Stimulated activated CD4-positive, alpha-beta T cell treated with anti-CD3 and anti-CD28 coated beads, Interleukin-15, amount 100 ng/mL, for 1 hour (primary cell): ENCODE measurements at places on chromosomes 5 and 9.

GRCh38 chr9:98870782-98871557 lies 63.5 kb downstream of the GALNT12 start:
- no peak for DNase-seq

DNA sequence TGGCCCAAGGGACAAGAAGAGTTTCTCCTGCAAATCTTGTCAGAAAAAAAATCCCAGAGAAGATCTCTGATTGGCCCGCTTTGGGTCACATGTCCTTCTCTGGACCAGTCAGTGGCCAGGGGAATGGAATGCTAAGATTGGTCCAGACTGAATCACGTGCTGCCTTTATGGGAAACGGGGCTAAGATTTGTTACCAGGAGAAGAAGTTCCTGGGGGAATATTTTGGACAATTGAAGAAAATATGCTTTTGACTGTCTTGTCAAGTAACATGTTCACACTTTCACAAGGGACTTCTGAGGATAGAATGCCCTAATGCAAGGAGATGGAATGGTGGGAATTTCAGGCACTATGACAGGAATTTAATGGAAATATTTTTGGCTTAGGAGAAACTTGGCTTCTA lies 74.1 kb upstream of the SH3PXD2B start:
- DNase-seq: no peak

DNA sequence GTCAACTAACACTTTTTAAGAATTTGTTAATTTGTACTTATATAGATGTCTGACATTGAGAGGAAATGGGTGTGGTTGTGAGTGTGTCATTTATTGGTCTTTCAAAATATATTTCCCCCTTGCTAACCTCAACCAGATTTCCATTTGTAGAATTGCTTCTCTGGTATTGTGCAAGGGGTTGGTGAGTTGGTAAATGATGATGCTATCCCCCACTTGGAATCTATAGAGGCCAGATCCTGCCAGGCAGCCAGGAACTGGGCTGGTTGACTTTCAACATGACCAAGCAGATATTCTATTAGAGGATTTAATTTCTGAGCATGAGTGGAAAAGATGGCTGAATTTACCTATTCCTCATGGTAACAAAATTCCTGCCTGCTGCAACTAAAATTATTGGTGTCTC lies 306.6 kb upstream of the KIF2A start:
- no peak for DNase-seq

DNA sequence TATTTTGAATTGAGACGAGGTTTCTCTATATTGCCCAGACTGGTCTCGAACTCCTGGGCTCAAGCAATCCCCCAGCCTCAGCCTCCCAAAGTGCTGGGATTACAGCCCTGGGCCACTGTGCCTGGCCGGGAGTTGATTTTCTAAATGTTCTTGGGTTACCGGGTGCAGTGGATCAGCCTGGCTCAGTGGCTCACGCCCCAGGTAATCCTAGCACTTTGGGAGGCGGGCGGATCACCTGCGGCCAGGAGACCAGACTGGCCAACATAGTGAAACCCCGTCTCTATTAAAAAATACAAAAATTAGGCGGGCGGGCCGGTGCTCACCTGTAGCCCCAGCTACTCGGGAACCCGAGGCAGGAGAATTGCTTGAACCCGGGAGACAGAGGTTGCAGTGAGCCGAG lies 106.9 kb upstream of the LARP1 start:
- DNase-seq: no peak

DNA sequence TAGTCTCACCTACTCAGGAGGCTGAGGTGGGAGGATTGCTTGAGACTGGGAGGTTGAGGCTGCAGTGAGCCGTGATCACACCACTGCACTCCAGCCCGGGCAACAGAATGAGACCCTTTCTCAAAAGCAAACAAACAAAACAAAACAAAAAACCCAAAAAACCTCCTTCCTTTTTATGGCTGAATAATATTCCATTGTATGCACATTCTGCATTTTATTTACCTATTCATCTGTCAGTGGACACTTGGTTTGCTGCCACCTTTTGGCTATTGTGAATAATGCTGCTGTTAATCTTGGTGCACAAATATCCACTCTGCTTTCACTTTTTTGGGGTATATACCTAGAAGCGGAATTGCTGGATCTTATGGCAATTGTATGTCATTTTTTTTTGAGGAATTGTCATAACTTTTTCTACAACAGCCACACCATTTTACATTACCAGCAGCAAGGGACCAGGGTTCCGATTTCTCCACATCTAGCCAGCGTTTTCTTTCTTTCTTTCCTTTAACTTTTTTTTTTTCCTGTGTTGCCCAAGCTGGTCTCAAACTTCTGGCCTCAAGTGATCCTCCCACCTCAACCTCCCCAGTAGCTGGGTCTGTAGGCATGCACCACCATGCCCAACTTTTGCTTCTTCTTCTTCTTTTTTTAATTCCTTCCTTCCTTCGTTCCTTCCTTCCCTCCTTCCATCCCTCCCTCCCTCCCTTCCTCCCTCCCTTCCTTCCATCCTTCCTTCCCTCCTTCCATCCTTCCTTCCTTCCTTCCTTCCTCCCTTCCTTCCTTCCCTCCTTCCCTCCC lies 30.6 kb downstream of the NKX2-5 start:
- no peak for DNase-seq

DNA sequence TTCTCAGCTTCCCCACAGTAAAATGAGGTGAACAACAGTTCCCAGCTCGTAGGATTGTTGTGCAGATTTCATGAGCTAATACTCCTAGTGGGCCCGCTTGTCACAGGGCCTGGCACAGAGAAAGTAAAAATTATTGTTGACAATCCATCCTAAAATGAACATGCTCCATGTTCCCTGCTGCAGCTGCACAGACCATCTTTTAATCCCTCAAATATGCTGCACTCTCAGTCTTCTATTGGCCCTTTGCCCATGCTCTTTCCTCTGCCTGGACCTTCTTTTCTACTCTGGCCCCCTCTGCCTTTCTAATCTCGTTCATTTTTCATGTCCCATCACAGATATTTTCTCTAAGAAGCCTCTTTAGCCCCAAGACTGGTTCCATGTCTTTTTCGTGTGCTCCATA lies 117.7 kb upstream of the NR3C1 start:
- no peak for DNase-seq

DNA sequence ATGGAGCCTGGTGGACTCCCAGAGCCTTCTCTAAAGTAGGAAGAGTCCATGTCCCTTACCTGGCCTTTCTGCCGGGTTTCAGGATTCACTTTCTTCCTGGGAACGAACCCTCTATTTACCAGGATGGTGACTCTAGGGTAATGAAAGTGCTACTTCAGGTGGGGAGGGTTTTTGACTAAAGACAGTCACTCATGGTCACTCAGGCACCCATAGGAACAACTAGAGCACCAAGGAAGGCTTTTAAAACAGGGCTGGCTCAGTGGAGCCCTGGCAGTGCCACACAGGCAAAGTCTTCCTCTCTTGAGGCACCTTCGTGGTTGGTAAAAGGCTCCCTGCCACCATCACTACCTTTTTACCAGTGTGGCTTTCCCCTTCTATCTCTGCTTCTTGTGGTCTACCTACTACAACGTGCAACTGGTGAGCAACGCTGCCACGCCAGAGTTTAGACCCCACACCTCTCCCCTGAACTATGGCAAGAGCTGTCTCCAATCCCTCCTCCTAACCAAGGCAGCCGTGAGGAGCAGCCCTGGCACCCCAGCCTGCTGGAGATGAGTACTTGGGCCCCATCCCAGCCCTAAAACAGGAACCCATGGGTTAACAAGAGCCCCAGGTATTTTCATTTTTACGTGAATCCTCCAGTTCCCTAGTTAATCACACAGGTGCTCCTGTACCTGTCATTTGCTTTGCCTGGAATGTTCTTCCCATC lies 3.5 kb downstream of the SURF1 start:
- no peak for DNase-seq

GRCh38 chr9:83218411-83219090 lies 155.6 kb upstream of the RASEF start:
- DNase-seq: no peak

- no peak for DNase-seq
Measured at GRCh38 chr5:136482206-136482605, 116.9 kb upstream of the TRPC7 start.

GRCh38 chr5:157283434-157283833 lies 17.5 kb downstream of the CYFIP2 start:
- DNase-seq: no peak

DNA sequence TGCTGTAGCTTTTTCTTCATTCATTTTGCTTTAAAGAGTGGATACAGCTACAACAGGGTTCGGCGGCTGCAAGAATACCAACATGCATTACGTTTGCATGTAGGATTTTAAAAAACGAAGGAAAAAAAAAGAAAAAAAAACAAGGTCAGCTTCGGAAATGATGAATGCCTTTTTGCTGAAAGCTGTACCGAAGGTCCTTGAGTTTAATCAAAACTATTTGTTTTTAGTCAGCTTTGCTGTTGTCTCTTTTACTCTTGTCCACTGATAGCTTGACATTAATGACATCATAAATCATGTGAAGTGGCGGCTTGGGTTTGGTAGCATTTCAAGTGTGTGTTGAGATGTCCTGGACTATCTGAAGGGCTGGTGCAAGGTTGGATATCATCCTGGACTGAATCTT lies 779.1 kb downstream of the NR2F1-AS1 start:
- DNase-seq: no peak

DNA sequence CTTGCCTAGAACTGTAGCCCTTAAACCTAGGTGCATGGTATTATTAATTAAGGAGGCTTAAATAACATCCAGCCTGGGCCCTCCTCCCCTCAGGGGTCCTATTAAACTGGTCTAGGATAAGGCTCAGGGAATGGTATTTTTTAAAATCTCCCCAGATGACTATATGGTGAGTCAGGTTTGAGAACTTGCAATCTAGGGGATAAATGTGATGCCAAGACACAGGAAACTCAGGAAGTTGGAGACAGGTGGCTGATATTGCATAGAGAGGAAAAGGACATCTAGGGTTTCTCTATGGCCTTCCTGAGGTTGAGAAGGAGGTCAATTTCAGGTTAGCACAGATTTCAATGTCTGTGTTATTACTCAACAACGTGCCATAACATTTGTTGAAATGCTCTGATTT lies 581.0 kb downstream of the TLE1 start:
- DNase-seq: no peak

DNA sequence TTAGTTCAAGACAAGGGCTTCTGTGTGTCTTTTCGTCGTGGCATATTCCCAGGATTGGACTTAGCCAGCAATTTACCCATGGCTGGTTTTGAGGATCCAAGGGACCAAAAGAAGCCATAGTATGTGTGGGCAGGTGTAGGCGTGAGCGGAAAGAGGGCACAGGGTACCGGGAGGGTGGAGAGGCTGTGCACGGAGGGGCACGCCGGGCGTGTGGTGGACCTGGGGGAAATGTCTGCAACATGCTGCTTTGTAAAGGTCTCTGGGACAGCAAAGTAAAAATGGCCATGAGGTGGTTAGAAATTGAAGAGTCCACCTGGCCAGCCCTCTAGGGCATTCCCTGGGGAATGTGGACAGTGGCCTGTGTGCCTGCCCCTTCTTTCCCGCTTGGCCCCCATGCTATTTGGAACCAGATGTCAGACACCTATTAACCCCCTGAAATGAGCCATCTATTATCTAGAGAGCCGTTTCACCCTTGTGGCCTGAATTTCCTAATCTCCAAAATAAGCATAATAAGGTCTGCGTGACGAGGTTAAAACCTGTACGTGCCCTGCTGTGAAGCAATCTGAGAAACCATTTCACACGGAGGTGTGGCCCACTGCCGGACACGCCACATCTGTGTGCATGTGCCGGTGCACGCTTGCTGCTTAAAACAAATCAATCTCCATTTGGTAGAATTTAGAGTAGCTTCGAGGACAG lies 5.1 kb downstream of the FLT4 start:
- DNase-seq: no peak

- no peak for DNase-seq
Measured at GRCh38 chr5:10364186-10364689, 10.7 kb downstream of the MARCHF6 start.

DNA sequence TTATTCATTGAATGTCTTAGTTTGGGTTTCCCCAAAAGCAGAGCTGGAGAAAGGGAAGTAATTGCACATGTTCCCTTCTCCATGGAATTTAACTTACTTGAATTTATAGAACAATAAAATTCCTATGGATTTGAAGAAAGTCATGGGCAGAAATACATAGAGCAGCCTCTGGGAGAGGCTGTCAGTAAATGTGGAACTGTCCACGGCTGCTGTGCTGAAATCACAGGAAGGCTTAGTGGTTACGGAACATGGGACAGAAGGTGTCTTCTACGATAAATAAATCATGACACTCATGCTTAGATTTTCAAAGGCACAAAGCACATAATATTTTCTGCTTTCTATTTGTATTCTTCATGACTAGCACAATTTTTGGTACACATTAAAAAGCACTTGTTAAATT lies 440.6 kb upstream of the IZUMO3 start:
- no peak for DNase-seq

DNA sequence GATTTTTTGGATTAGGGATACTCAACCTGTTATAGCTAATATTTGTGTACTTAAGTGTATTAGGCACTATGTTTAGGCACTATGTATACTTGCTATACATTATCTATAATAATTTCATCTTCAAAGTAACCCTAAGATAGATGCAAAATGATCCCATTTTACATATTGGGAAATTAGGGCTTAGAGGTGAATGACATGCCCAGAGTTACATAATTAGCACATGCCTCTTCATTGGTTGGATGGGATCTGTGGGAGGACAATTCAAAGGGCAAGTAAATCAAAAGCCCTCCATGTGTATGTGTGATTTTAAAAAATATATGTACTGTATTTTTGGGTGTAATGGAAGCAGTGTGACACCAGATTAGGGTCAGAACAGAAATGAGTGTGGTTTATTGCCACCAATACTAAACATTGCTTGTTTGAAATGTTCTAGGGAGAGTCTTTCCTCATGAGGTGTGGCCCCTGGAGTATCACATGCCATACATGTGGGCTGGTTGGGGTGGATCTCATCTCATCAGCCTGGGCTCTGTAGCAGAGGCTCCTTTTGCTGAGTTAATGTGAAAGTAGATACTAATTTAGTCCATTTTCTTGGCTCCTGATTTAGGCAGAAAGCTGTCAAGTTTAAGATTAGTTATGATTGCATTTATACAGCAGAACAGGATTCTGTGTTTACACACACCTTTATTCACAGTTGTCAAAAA lies 5.5 kb downstream of the C9orf85 start:
- DNase-seq: no peak

DNA sequence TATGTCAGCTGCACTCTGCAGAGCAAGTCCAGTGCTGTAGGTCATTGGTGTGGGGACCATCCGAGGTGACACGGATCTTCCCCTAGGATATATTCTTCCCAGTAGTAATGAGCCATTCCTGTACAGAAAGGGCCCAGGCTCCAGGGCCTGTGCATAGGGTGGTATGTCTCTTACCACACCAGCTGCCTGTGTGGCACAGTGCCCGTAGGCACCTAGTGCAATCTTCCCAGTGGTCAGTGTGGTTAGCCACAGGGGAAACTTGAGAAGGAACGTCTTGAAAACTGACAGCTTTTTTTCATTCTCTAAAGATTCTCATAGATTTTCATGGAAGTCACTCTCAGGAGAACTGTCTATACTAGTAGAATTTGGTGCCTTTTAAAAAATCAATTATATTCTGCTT lies 39.8 kb downstream of the CYSTM1 start:
- no peak for DNase-seq

DNA sequence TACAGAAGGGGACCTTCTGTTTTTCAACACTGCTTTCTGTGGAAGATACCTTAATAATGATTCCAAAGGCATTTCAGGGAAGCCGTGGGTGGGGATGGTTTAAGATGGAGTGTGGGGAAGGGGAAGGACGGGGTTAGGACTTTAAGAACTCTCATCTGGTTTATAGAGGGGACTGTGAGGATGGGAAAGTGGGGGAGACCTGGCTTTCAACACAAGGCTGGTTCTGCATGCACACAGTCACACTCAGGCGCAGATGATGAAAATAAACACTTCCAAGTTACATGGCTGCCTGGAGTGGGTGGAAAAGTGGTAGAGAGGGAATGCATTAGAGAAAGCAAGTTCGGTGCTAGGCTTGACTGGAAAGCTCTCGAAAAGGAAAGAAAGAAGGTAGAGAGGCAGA lies 4.9 kb downstream of the MSANTD3 start:
- DNase-seq: no peak
